ENCODE measurements at places on chromosomes 11 and 22.

DNA sequence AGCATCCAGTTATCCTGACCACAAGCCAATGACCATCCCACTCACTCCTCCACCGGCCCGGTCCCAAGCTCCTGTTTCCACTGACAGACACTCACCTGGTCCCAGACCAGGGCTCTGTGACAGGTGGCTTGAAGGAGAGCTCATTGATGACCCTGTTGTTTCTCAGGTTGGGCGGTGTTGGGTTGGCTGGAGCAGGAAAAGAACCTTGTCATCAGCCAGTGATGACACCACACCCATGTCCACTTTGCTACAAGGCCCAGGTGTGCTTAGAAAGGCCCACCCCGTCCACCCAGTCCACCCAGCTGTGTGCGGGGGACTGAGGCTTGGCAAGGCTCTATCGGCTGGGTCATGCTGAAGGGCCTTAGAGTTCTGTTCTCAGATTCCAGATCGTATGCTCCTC lies 42.9 kb downstream of the GAB4 start:
- DNase-seq = no peak

GRCh38 chr22:45918459-45919370 lies 58.2 kb downstream of the WNT7B start:
- DNase-seq = no peak

- no peak for DNase-seq
These were observed 102.7 kb downstream of the PHF21B start for GRCh38 chr22:44906999-44907644.

DNA sequence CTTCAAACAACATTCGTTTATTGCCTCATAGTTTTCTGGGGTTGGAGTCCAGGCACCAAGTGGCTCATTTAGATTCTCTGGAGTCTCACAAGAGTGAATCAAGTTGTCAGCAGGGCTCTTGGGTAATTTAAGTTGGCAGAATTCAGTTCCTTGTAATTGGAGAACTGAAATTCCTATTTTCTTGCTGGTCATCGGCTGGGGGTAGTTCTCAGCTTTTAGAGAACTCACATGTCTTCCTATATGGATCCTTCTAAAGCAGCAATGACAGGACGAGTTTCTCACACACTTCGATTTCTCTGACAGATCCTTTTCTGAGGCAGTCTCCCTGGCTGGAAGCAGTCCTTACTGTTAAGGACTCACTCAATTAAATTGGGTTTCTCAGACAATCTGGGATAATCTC lies 17.3 kb upstream of the OOSP4B start:
- no peak for DNase-seq

DNA sequence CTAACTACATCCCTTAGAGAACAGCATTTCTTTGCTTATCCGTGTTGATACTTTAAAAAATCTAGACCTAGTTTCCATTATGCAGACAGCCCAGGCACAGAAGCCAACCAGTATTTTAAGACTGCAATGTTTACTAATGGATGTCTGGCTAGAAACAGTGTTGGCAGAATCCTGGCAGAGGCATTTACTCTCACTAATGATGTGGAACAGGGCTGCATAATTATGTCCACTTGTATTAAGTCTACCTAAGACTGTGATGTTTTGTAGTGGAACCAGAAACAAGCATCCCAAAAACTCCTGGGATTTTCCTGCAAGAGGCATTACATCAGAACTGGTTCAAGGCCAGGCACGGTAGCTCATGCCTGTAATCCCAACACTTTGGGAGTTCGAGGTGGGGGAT lies 50.2 kb upstream of the PICALM start:
- DNase-seq = no peak

- DNase-seq = no peak
These were observed 6.4 kb downstream of the ELFN2 start for GRCh38 chr22:37420686-37421467.

DNA sequence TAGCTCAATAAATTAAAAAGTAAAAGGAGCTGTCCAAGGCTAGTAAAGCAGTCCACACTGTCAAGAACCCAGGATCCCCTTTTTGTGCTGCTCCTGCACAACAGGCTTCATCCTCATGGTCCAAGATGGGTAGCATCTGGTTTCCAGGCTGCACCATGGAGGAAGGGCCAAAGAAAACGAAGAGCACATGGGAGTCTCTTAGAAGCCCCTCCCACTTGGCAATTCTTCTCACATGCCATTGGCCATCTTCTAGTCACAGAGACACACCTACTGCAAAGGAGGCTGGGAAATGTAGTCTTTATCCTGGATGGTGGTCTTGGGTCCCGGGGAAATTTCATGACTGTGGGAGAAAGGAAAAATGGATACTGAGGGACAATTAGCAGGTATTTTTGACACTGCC lies 37.8 kb downstream of the PRR5L start:
- DNase-seq = no peak

GRCh38 chr22:19472233-19472632 lies 6.8 kb downstream of the UFD1 start:
- DNase-seq = no peak

DNA sequence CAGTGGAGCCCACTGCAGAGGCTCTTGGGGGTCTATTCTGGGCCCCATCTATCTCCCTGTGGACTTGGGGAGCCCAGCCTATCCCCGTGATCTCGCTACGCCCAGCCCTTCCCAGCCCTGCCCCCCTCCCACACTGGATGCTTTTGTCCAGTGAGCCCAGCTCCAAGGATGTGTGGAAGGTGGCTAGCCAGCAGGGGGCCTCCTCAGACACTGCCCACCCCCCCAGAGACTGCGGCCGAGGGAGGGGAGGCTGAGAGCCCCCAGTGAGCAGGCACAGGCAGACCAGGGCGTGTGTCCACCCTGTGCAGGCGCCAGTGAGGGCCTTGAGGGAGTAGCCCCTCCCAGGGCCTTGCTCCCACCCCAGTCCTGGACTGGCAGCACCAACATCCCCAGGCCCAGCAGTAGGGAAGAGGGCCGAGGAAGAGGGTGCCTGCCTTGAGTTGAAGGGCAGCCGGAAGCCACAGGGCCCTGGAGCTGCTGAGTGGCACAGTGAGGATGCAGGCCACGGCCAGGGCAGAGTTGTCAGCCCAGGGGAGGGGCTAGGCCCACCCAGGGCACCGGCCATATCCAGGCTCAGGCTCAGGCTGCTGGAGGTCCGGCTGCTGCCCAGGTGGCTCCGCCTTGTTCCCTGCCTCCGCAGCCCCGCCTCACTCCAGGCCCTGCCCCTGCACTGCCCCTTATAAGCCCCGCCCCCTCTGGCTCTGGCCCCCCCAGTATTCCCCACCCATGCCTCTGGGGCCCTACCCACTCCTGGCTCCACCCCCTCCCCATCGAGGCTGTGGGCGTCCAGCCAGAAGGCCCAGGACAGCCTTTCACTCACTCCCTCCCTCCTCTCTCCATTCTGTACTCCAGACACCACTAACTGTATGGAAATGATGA lies 28.0 kb downstream of the MOB2 start:
- DNase-seq = no peak

DNA sequence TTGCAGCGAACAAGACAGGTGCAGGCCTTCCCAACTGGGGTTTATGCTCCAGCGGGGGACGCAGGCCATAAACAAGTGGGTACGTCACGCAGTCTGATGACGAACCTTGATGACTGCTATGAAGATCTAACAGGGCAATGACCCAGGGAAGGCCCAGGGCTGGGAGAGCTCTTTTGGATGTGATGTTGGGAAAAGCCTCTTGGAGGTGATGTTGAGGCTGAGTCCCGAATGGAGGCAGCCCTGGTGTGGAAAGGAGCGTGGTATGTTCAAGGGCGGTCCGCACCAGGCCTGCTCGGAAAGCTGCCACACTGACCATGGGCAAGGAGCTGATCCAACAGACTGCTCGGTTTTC lies 5.8 kb downstream of the FADS2 start:
- no peak for DNase-seq

GRCh38 chr11:19436932-19437331 lies 196.2 kb upstream of the E2F8 start:
- DNase-seq = no peak

DNA sequence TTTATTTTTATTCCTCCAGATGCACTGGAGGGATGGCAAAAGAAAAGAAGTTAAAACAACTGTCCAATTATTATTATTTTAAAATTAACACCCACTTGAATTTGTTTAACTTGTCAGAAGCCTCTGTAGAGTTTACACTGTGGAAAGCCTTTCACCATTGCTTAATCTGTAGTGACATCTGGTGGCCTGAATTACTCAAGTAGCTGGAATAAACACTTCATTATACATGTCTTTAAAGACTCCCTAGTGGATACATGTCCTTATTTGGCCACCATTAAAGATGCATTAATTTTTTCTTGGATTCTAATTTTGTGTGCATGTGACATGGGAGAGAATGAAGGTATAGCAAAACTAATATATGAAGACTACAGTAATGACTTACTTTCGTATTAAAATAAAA lies 1496.5 kb downstream of the FAM181B start:
- no peak for DNase-seq

GRCh38 chr22:22855617-22856308 lies 31.9 kb upstream of the IGLL5 start:
- no peak for DNase-seq

- DNase-seq = no peak
These were observed 58.8 kb downstream of the SLN start for GRCh38 chr11:107653076-107653475.

GRCh38 chr11:103929170-103929903 lies 107.1 kb upstream of the DDI1 start:
- no peak for DNase-seq

DNA sequence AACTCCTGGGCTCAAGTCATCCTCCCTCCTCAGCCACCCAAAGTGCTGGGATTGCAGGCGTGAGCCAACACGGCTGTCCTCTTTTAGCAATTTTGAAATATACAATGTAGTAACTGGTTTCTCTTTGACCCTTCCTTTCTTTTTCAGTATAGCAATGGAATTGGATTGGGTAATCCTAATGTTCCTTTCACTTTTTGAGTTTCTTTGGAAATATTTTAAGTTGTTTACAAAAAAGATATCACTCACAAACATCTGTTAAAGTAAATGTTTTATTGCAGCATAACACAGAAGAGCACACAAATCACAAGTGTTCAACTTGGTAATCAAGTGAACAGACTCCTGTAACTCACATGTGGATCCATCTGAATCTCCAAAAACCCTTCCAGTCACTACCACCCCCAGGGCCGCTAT lies 44.6 kb upstream of the EP300 start:
- no peak for DNase-seq

GRCh38 chr22:27135031-27135981 lies 477.9 kb downstream of the MIAT start:
- DNase-seq = no peak

DNA sequence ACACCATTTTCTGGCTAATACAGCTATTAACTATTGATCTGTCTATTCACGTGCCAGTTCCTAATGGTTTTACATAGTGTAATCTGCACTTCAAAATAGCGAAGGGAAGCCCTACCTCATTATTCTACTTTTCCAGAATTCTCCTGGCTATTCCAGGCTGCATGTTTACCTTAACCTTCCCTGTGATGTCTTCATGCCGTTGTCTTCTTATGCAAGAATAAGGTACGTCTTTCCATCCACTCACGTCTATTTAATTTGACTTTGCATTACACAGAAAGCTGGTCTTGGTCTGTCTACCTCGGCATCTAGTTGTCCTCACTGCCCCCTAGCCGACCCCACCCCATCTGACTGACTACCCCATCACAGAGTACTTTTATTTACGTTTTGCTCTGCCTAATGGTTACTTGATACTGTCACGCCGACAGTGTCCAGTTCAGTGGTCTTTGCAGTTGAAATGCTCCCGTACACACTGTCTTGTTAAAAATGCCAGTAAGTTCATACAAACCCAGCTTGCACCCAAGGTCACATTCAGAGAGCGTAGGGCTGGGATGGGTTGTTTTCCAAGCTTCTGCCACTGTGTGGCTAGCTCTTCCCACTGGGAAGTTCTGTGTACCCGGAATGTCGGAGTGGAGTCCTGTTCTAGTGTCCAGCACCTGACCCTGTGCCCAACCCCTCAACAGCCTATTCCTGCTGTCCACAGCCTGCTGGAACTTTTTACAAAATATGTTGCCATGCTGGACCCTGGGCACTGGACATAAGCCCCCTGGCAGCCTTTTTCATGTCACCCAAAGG lies 15.0 kb downstream of the NEAT1 start:
- no peak for DNase-seq

GRCh38 chr11:95508219-95508890 lies 277.4 kb upstream of the SESN3 start:
- no peak for DNase-seq

GRCh38 chr11:69511358-69512055 lies 30.0 kb downstream of the LINC01488 start:
- DNase-seq = no peak

Data from stimulated activated naive CD4-positive, alpha-beta T cell (primary cell).